ENCODE measurements at places on chromosomes 3 and 15.

DNA sequence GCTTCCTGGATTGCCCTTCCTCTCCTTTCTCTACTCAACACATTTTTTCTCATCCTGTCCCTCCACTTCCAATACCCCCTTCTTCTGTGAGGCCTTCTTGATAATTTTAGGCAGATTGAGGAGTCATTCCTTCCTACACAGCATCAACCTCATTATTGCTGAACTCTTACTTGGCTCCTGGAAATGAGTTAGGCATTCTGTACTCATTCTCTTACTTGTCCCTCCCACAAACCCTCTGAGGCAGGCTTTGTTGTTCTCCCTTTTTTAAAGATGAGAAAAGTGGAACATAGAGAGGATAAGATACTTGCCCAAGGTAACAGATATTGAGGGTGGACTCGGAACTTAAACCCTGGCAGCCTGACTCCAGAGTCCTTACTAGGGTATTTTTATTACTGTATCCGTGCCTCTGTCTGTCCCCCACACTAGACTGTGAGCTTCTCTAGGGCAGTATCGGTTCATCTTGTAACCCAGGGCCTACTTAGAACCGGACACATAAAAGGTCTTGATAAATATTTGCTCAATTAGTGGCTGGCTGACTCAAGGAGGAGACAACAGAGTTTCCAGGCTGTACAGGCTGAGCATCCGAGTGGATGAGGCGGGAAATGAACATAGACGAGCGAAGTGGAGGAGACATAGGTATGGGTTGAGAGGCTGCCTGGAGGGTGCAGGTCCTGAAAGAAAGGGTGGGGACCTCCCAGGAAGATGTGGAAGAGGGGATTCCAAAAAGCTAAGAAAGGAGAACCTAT is 148.7 kb upstream of the ATP2B2 start:
- DNase-seq = no peak

GRCh38 chr3:47910777-47911440 is 105.3 kb downstream of the MAP4 start:
- no peak for DNase-seq

GRCh38 chr3:135432402-135432801 is 533.1 kb upstream of the PPP2R3A start:
- DNase-seq = no peak

DNA sequence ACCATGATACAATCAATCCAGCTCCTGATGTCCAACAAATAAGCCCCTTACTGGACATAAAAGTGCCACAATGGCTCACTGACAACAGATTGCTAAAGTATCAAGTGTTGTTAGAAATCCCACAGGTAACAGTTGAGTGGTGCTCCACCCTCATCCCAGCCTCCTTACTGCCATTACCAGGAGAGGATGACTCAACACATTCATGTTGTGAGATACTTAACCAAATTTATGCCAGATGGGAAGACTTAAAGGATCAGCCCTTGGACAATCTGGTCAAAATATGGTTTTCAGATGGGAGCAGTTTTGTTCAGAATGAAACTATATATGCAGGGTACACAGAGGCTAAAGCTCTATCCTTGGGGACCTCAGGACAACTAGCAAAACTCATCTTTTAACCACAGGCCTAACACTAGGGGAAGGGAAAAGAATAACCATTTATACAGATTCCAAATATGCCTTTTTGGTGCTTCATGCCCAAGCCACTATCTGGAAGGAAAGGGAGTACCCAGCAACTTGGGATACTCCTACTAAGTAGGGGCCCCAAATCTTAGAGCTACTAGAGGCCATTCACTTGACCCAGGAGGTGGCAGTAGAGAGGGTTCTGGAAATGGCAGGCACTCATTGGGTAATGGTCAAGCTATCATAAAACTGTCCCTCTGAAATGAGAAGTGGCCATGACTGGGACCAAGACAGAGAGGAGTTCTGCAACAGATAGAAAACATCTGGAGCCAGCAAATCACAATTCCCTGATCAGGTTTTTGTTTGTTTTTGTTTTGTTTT is 6.9 kb upstream of the ZNF662 start:
- DNase-seq = no peak

DNA sequence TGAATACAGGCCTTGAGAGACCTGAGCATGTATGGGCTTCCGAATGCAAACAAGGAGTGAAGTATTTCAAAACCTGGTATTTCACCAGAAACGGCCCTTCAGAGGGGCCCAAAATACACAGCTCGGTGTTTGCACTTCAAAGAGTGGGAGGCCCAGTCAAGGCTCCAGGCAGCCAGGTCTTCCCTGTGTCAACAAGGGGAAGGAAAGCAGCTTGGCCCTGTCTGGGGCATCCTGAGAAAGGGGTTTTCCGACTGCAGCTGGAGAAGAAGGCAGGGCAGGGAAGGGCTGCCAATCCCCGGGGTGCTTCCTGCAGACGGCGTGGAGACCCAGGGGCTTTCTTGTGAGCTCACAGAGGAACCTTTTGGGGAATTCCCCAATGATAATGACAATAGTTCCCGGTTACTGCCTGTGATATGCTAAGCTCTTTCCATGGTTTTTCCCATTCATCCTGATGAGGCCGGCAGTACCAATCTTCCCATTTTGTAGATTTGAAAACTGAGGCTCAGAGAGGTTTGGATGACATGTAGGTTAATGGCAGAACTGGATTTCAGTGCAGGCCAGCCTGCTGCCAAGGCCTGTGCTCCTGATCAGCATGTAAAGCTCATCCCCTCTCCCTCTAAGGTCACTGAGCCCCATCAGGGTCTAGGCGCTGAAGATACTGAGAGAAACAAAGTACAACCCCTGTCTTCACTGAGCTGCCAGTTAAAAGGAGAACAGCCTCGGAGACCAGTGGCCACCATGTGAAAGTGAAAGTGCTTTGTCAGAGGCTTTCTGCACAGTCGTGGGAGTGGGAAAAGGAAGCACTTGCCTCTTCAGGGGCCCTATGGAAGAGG is 43.0 kb upstream of the TLE3 start:
- DNase-seq = no peak

DNA sequence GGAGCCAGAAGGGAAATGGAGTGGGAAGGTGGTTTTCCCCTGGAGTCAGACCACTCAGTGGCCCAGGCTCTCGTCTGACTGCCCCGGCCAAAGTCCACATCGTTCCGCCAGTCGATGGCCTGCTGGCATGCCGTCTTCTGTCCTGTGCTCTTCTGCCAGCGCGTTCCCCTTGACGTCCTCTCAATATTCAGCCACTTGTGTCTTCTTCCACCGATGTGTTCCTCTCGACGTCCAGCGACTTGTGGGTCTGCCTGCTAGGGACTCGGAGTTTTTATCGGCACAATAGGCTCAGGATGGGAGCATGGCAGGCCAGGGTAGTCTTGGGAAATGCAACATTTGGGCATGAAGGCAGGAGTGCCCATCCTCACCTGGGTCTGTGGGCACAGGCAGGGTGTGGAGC is 542.5 kb upstream of the LMCD1 start:
- no peak for DNase-seq

GRCh38 chr3:172464306-172464705 is 16.1 kb upstream of the GHSR start:
- DNase-seq = no peak

GRCh38 chr3:46277476-46277875 is 35.2 kb downstream of the CCR3 start:
- no peak for DNase-seq

DNA sequence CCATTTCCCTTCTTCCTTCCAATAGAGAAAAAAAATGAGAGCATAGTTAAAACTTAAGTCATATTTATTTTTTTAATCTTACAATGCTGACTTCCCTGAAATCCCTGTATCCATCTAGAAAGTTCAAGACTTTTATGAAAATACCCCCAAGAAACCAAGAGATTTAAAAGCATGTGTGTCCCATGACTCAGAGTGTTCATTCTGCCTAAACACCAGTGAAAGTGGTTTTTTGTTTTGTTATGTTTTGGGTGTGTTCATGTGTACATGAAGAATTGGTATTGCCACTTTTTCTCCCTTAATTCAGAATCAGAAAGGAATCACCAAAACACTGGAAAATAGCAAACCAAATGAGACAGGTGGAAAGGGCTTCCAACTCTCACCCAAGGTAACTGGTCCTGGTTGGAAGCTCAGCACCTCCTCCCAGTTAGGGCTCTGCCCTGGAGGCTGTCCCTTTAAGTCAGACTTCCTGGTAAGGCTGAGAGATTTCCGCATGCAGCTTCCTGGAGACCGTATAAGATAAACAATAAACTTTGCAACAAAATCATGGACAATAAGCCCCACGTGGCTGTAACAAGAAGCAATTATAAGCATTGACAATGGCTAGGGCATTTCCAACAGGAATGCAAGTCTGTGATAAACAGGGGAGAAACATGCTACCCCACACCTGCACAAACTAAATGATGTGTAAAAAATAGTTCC is 121.9 kb upstream of the ARHGEF3 start:
- DNase-seq = no peak

DNA sequence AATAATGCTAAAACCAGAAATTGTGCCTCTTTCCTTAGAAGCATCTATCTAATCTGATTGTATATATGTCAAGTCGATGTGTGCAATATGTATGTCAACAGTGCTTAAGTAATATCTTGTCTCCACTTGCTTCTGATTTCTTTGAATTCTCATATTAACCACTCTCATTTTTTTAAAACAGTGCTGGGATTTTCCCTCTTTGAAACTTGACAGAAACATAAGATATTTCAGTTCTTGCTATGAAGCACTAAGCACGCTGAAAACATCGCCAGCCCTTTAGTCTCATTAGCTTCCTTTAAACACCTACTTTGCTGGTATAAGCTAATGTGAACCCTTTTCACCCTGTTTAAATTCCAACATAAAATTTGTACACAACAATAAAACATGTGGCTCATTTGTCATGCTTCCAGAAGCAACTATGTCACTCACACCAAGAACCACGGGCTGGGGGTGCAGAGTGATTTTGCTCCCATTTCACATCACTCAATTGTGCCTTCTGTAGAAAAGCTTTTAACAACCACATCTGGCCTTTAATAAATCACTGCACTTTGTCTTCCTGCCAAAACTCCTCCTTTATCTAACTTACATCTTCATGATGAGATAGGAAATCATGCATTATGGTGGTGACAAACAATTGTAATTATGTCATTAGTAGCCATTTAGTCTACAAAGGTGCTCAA is 185.2 kb downstream of the FOXP1 start:
- DNase-seq = no peak

- no peak for DNase-seq
Observed at GRCh38 chr3:15520804-15521572, 518 bp downstream of the COLQ start.

DNA sequence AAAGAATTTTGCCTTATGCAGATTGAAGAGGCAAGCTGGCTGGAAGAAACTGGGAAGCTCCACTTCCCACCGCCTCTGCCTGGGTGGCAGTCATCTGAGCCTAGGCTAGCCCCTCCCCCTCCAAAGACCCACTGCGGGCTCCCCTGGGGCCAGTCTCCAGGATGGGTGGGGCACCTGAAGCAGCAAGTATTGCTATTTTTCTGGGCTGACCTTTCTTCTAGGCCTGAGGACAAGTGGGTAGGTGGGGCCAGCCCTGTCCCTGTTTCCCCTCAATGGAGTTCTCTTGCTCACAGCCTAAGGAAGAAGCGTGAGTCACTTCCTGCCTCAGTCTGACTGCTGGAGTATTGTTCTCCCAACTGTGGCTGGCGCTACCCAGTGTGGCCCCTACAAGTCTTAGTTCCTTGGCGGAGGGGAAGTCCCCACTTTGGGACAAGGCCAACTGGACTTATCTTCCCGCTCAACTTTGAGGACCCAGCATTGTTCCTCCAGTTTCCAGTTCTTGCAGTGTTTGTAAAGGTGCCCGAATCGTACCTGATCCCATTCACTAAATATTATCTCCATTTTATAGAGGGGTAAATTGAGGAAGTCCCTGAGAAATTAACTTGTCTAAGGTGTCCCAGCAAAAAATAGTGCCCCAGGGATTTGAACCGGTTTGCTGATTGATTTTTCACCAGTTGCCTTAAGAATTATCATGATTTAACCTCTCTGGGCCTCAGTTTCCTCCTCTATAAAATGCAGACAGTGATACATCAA is 1.4 kb downstream of the FURIN start:
- no peak for DNase-seq

- DNase-seq = no peak
Observed at GRCh38 chr15:74937272-74937589, 642 bp downstream of the COX5A start.

DNA sequence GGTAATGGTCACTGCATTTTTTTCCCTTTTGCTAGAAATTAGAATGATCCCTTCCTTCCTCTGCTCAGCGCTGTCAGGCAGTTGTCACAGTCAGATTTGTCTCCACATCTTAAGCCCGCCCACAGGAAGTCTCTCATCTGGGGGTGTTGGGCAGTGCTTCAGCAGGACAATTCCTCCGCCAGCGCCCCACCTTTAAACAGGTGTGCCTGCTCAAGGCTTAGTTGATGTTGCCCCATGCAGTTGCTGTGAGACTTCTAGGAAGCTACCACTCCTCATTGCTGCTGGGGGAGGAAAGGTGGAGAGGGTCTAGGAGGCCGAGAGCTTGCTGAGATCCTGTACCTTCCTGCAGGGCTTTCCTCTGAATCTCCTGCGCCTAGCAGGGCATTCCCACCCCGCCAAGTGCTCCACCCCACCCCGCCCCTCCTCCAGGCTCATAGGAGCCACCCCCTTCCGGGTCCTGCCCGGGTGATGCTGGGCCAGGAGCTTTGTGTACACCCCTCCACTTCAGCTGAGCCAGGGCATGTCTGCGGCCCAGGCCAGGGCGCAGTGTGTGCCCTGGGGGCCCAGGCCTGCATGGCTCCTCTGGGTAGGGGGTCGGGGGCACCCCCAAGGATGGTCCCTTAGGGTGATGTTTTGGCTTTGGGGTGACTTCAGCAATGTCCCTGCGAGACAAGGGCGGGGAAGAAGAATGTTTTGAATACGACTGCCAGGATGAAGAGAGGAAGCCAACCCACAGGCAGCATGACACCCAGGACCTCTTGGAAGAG is 68.7 kb downstream of the TRAK1 start:
- DNase-seq = peak; percentile 23

- no peak for DNase-seq
Observed at GRCh38 chr3:136078421-136079364, 113.2 kb downstream of the PPP2R3A start.

DNA sequence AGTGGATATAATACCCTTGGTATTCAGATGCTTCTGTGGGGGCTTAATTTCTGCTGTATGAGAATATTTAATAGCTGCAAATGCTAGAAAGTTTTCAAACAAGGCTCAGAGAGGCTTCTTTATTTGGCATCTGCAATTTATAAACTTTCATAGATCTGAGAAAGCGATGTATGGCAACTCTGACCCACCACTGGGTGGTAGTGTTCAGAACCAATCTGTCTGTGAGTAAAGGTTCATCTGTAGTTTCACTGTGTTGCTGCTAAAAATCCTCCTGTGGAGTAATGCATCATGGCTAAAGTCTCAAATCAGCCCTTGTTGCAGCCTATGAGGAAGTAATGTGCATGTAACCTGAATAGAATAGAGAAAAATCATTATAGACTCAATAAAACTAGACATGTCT is 47.4 kb downstream of the CLSTN2 start:
- no peak for DNase-seq
